ENCODE measurements at places on chromosomes 2 and 18.

DNA sequence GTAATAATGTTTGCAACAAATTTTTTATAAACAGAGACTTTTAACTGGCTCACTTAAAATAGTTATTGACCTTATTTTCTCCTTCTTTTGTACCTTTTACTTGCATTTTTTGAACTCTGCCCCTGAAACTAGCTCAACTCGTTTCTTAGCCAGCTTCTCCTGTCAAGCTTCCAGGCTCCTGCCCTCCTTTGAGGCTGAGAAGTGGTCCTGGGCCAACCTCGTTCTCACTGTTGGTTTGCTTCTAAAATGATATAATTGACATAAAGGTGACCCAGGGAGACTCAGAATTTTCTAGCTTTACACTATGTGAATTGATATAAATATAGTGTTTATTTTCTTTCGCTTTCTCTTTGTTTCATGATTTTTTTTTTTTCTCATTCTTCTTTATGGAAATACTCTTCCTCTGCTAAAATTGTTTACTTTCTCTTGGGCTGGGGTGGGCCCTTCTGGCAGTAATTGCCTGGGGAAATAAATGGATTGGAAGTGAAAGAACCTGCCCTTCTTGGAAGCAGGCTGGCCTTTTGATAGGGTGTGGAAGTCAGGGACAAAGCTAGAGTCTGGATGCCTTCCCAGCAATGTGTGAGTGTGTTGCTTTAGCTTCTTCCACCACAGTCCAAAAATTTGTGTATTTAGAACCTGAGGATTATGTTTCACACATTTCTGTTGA is 30.7 kb downstream of the GPD2 start:
- no peak for DNase-seq

GRCh38 chr2:96123936-96124335 is 7.6 kb upstream of the ADRA2B start:
- DNase-seq: no peak

DNA sequence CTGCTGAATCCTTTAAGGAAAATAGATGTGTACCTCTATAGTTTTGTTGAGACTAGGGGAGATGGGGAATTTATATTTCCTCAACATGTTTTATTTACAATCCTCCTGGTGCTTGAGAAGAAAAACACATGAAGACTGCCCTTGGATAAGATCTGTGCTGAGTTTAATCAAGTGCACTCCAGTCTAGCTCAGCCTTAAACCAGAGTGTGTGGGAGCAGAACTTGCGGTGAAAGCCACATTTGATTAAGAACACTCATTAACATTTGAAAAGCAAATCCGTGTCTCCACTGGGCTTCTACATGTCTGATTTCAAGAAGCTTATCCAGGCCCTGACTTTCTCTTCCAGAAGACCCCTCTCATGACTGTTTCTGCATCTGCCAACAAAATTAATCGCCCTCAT is 84.8 kb upstream of the ITGA6 start:
- DNase-seq: no peak

DNA sequence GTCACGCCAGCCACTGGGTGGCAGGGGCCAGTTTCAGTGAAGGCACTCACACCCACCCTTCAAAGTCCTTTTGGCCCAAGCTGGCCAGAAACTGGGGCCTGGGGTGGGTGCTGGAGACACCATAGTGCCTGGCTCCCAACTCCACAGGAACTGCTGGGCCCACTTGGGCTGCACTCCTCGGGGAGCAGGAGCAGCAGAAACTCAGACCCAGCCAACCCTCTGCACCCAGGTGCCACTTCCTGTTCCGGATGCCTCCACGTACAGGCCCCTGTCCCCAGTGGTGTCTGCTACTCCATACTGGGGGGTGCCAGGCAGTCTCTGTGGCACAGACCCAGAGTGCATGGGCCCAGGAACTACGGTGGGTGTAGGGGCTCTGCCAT is 42.5 kb upstream of the ZNF519 start:
- DNase-seq: no peak

- DNase-seq: no peak
Measured at GRCh38 chr2:73103018-73103542, 9.7 kb downstream of the RAB11FIP5 start.

GRCh38 chr2:177281400-177282180 is 17.1 kb upstream of the NFE2L2 start:
- no peak for DNase-seq

DNA sequence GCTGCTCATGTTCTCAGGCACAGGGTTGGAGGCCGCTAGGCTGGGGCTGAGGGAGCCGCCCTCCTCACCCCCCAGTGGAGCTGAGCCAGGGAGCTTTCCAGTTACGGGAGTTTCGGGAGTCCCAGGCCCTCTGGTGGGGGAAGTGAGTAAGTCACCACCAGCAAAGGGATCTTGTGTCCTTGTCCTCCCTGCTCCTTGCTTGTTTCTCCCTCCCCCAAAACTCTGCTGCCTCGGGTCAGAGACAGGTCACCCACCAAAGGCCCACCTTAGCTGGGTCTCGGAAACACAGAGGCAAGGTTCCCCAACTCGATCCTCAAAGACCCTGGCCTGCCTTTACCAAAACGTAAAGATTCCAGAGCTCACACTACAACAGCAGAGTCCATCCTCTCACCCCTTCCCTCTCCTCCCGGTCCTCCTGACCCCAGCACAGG is 60.5 kb upstream of the POMC start:
- peak; percentile 34 for DNase-seq

GRCh38 chr2:70630761-70631160 is 77.1 kb upstream of the TGFA start:
- no peak for DNase-seq

GRCh38 chr2:239739206-239739605 is 285.9 kb downstream of the NDUFA10 start:
- DNase-seq: no peak

- no peak for DNase-seq
Measured at GRCh38 chr2:206296128-206296527, 21.7 kb downstream of the ZDBF2 start.

DNA sequence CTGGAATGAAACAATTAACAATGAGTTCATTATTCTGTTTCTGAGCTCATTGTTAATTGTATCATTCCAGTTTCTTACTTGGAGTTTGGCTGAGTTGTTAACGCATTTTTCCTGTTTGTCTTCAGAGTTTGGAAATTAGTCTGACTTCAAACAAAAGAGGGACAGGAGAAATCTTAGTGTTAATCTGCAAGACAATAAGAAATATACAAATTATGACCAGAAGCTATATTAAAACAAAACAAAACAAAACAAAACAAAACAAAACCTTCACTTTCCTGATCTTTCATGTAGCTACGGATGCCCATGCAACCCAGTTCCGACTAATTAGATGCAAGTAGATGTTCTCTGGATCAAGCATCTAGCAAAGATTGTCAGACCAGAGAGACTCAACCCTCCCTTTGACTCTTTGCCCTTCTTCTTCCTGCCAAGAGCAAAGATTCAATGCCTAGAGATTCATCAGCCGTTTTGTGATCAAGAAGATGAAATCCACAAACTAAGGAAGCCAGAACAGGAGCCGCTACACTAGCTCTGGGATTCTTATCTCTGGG is 686.2 kb upstream of the FSHR start:
- DNase-seq: no peak

DNA sequence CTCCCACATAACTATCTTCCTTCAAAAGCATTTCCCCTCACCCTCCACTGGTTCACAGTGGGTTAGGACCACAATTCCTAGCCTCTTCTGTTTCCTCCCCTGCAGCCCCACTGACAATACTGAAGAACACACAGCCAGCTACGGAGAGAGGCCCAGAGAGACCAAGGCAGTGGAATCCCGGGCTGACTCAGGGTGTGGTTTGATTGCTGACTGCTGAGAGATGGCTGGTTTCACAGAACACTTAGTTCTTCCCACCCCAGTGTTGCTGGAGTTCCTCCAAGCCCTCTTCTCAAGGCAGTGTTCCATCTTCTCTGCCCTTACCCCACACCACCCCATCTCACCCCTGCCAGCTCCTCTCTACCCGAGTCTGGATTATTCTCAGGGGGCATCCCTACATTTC is 43.3 kb upstream of the ZFP36L2 start:
- DNase-seq: no peak

- no peak for DNase-seq
Measured at GRCh38 chr2:143803936-143804335, 674.7 kb downstream of the ARHGAP15 start.

GRCh38 chr18:39969803-39970494 is 1985.1 kb upstream of the PIK3C3 start:
- no peak for DNase-seq

Measured in naive thymus-derived CD8-positive, alpha-beta T cell (primary cell).